CD14-positive monocyte (primary cell): ENCODE measurements at places on chromosomes 2 and 18. TPM values are rescaled to one million over a fixed set of nuclear protein-coding genes. Genes with fewer than 3 reads are reported as not detected.

The RAD51AP2 gene
- polyA plus RNA-seq = not detected

GRCh38 chr2:108553209-108553919 is 19.1 kb downstream of the LIMS1 start:
- no peaks in the 10 kb centered on the region for H3K36me3 ChIP-seq
- no peaks in the 10 kb centered on the region for H3K4me1 ChIP-seq
- no peak overlapping the region for H3K27ac ChIP-seq
- no peak for DNase-seq
- no peak overlapping the region for H3K4me3 ChIP-seq
- H3K27me3 ChIP-seq = no peaks in the 10 kb centered on the region

The DUSP19 gene
- 0.04 and 0.13 TPM in 2 replicates for polyA plus RNA-seq

The RAB17 gene
- polyA plus RNA-seq = 0.11 and 0.35 TPM in 2 replicates

DNA sequence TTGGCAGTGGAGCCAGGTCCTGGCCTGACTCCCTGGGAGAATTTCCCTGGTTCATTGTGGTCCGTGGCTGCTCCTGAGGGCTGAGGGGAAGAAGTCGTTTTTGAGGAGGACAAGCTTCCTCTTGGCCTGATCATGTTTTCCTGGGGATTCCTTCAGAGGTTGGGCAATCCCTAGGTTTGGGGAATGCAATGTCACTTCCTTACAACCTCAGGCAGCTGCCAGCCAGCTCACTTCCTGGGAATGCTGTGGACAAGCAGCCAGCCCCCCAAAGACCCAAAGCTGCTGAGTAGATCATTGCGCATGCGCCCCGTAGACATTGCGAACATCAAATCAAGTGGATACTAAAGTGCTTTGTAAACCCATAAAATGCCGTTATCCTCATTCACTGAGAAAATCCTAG is 7.7 kb upstream of the DNMT3A start:
- H3K27ac ChIP-seq = no peak overlapping the region
- peaks cover 12% of the 10 kb centered on the region for H3K4me1 ChIP-seq
- no peaks in the 10 kb centered on the region for H3K36me3 ChIP-seq
- H3K4me3 ChIP-seq = no peak overlapping the region
- DNase-seq = no peak

The SPHKAP gene
- polyA plus RNA-seq = not detected in 2 replicates

- H3K4me3 ChIP-seq = no peak overlapping the region
- H3K27ac ChIP-seq = no peak overlapping the region
- no peak for DNase-seq
- H3K4me1 ChIP-seq = peaks cover 17% of the 10 kb centered on the region
Measured at GRCh38 chr2:8388781-8389180, 293.1 kb upstream of the ID2 start.

DNA sequence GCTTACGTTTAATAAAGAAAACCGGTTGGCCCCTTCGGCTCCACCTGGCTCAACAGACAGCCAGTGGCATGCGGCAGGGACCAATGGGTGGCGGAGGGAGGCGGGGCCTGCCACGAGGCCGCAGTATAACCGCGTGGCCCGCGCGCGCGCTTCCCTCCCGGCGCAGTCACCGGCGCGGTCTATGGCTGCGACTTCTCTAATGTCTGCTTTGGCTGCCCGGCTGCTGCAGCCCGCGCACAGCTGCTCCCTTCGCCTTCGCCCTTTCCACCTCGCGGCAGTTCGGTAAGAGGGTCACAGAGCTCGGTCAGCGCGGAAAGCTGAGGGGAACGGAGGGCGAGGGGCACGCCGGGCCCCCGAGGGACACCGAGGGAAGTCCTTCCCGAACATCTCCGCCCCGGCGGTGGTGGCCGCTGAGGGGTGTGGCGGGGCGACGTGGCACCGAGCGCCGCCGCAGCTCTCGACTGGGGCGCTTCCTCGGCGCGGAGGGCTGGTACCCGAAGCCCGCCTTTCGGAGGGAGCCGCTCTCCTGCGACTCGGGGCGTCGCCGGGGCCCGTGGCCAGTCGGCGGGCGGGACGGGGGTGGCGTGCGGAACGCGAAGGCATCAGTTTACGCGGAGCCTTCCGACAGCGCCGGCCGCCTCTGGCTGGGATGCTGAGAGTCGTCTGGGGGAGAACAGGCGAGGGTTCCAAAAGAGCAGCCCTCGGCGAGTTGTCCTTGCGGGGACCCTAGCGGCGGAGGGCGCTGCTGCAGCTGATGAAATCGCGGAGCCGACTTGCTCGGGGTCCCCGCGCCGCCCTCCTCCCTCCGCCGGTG is at the start of gene MTHFD2:
Gene MTHFD2, plus strand, starts transcription at position 155 of the 814 bp plus-strand sequence. Its CDS starts 27 bp downstream, at position 182.
- H3K36me3 ChIP-seq = peaks cover 10% of the 10 kb centered on the region
- peaks cover 25% of the 10 kb centered on the region for H3K4me1 ChIP-seq
- no peaks in the 10 kb centered on the region for H3K27me3 ChIP-seq
- peak within 1 kb of the TSS; percentile 58 for H3K4me3 ChIP-seq

- DNase-seq = no peak
- no peak overlapping the region for H3K27ac ChIP-seq
- H3K36me3 ChIP-seq = no peaks in the 10 kb centered on the region
- no peak overlapping the region for H3K4me3 ChIP-seq
- no peaks in the 10 kb centered on the region for H3K4me1 ChIP-seq
- H3K27me3 ChIP-seq = no peaks in the 10 kb centered on the region
Measured at GRCh38 chr2:150675807-150676206, 188.3 kb upstream of the RND3 start.

DNA sequence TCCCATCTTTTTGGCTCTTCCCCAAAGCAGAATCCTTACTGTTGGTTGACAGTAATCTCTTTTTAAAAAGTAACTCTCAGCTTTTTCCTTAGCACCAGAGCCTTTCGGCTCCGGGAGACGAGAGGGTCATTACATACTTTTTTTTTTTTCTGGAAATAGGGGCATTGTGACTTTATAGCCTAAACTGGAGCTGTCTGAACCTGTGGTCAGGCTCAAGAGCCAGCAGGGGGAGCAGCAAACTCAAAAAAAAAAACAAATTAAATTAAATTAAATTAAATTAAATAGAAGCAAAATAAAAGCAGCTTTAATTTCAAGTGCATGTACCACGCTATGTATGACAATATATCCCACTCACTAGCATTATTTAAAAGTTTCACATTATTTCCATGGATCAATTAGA is 156.6 kb downstream of the DTNA start:
- H3K4me1 ChIP-seq = peaks cover 3% of the 10 kb centered on the region
- H3K27ac ChIP-seq = no peak overlapping the region
- H3K36me3 ChIP-seq = no peaks in the 10 kb centered on the region
- no peak overlapping the region for H3K4me3 ChIP-seq
- no peaks in the 10 kb centered on the region for H3K27me3 ChIP-seq

- H3K27ac ChIP-seq = peak overlapping the region; percentile 63
- peak; percentile 46 for DNase-seq
- H3K27me3 ChIP-seq = no peaks in the 10 kb centered on the region
- peaks cover 92% of the 10 kb centered on the region for H3K36me3 ChIP-seq
Measured at GRCh38 chr2:233185963-233186362, 65.5 kb upstream of the ATG16L1 start.

GRCh38 chr2:8584174-8585066 is 97.4 kb upstream of the ID2 start:
- H3K27ac ChIP-seq = peak overlapping the region; percentile 87
- H3K27me3 ChIP-seq = no peaks in the 10 kb centered on the region
- peak overlapping the region; percentile 3 for H3K4me3 ChIP-seq
- H3K4me1 ChIP-seq = peaks cover 21% of the 10 kb centered on the region
- no peaks in the 10 kb centered on the region for H3K36me3 ChIP-seq

DNA sequence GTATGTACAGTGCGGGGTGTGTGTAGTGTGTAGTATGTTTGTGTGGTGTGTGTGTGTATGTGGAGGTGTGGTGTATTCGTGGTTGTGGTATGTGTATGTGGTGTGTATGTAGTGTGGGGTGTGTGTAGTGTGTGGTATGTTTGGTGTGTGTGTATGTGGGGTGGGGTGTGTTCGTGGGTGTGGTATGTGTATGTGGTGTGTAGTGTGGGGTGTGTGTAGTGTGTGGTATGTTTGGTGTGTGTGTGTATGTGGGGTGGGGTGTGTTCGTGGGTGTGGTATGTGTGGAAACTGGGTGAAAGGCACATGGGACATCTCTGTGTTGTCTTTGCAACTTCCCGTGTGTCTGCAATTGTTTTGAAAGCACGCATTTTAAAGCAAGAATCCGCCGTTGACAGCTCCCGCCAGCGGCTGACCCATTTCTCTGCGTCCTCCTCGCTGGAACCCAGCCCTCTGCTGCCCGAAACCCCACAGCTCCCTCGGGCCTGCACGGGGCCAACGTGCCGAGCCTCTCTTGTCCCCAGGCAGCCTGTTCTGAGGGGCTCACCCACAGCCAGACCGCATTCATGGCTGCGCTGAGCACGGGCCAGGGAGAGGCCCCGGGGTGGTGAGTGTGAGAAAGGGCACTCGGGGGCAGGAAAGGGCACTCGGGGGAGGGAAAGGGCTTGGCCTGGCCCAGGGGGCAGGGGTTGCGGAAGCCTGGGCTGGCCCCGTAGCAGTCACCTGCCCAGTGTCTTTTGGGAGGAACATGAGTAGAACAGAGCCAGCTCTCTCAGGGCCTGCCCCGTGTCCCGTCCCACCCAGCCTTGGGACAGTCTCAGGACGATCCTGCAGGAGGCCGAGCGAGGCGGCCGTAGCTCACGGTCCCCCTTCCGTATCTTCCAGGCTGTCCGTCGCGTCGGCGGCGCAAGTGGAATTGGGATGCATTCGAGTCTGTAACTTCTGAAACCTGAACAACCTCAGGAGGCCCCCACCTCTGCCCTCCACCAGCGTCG is 61.4 kb downstream of the TWIST2 start:
- no peak for DNase-seq
- no peak overlapping the region for H3K27ac ChIP-seq
- H3K4me1 ChIP-seq = no peaks in the 10 kb centered on the region

- no peaks in the 10 kb centered on the region for H3K36me3 ChIP-seq
- H3K4me1 ChIP-seq = peaks cover 18% of the 10 kb centered on the region
- H3K4me3 ChIP-seq = no peak overlapping the region
- no peaks in the 10 kb centered on the region for H3K27me3 ChIP-seq
Measured at GRCh38 chr2:36677386-36677785, 19.1 kb upstream of the VIT start.

- H3K4me3 ChIP-seq = no peak overlapping the region
- no peaks in the 10 kb centered on the region for H3K36me3 ChIP-seq
- no peak for DNase-seq
- peaks cover 5% of the 10 kb centered on the region for H3K27me3 ChIP-seq
Measured at GRCh38 chr2:70778676-70779075, 10.7 kb upstream of the ADD2 start.

The ABHD1 gene
- 0.25 TPM for polyA plus RNA-seq

The STON1 gene
- not detected for polyA plus RNA-seq

GRCh38 chr2:27379836-27380625 is 503 bp downstream of the ZNF513 start:
- no peaks in the 10 kb centered on the region for H3K27me3 ChIP-seq
- peak; percentile 75 for DNase-seq
- H3K4me3 ChIP-seq = peak overlapping the region; percentile 68
- peaks cover 71% of the 10 kb centered on the region for H3K36me3 ChIP-seq
- peaks cover 18% of the 10 kb centered on the region for H3K4me1 ChIP-seq

- no peak overlapping the region for H3K4me3 ChIP-seq
- no peak for DNase-seq
- H3K36me3 ChIP-seq = no peaks in the 10 kb centered on the region
- H3K27ac ChIP-seq = no peak overlapping the region
- H3K4me1 ChIP-seq = peaks cover 8% of the 10 kb centered on the region
Measured at GRCh38 chr2:201644001-201644400, 698 bp upstream of the TMEM237 start.

GRCh38 chr18:5444847-5445246 is 99.0 kb downstream of the EPB41L3 start:
- no peaks in the 10 kb centered on the region for H3K27me3 ChIP-seq
- H3K4me1 ChIP-seq = peaks cover 30% of the 10 kb centered on the region
- H3K4me3 ChIP-seq = no peak overlapping the region
- DNase-seq = peak; percentile 42
- no peak overlapping the region for H3K27ac ChIP-seq
- no peaks in the 10 kb centered on the region for H3K36me3 ChIP-seq

The FSHR gene
- polyA plus RNA-seq = not detected

- no peak for DNase-seq
- no peak overlapping the region for H3K4me3 ChIP-seq
Measured at GRCh38 chr18:3970929-3971328, 484.2 kb downstream of the DLGAP1 start.

The SCTR gene
- not detected in 2 replicates for polyA plus RNA-seq

DNA sequence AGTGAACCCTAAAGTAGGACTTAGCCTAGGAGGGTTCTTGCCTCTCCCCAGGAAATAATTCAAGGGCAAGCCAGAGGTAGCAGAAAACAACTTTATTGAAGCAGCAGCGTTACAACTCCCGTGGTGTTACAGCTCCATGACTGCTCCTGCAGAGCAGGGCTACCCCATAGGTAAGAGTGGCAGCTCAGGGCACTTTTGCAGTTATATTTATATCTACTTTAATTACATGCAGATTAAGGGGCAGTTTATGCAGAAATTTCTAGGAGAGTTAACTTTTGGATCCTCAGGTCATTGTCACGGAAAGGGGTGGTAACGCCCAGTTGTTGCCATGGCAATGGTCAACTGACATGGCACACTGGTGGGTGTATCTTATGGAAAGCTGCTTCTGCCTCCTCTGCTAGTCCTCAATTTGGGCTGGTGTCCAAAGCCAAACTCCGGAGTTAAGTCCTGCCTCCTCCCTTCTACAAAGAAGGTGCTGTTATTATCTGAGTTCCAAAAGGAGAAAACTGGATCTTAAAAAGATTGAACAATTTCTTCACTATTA is 1413.0 kb downstream of the DSC3 start:
- DNase-seq = no peak
- H3K27ac ChIP-seq = no peak overlapping the region
- H3K27me3 ChIP-seq = no peaks in the 10 kb centered on the region
- no peaks in the 10 kb centered on the region for H3K4me1 ChIP-seq
- H3K4me3 ChIP-seq = no peak overlapping the region

DNA sequence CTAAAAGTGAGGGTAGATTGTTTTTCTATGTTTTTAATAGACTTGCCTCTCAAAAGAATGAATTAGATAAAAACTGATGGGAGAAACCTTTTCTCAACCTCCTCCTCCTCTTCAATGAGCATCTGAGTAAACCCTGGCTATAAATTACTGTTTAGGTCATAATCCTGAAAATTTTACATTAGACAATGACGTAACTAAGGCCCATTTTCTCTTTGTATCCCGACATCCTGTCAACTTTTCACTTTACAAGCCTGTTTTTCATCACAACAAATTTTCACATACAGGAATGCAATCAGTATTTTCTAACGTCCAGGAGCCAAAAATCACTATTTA is 1.3 kb downstream of the SPIRE1 start:
- peaks cover 21% of the 10 kb centered on the region for H3K27me3 ChIP-seq
- no peak overlapping the region for H3K27ac ChIP-seq
- no peaks in the 10 kb centered on the region for H3K36me3 ChIP-seq
- no peak for DNase-seq
- peak overlapping the region; percentile 3 for H3K4me3 ChIP-seq
